ENCODE measurements at places on chromosomes 16 and 17.

DNA sequence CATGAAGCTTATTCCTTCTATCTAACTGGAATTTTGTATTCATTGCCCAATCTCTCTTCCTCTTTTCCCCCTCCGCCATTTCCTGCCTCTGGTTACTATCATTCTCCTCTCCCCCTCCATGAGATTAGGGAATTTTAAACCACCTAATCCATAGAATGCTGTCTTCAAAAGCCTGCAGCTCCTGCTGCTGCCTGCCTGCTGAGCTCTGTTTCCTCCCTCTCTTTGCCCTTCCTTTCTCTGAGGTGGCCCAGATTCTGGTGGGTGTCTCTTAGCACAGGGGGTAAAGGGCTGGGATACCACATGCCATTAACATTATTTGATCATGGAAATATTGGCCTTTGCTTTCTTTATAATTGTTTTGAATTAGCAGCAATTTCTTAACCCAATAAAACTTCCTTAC is 241.6 kb downstream of the CNTNAP4 start:
- DNase-seq = no peak

GRCh38 chr16:30874244-30874820 is 19.5 kb downstream of the BCL7C start:
- DNase-seq = no peak

GRCh38 chr16:85384833-85385462 is 228.2 kb upstream of the GSE1 start:
- no peak for DNase-seq

GRCh38 chr16:66503030-66503429 is 46.9 kb downstream of the TK2 start:
- no peak for DNase-seq

DNA sequence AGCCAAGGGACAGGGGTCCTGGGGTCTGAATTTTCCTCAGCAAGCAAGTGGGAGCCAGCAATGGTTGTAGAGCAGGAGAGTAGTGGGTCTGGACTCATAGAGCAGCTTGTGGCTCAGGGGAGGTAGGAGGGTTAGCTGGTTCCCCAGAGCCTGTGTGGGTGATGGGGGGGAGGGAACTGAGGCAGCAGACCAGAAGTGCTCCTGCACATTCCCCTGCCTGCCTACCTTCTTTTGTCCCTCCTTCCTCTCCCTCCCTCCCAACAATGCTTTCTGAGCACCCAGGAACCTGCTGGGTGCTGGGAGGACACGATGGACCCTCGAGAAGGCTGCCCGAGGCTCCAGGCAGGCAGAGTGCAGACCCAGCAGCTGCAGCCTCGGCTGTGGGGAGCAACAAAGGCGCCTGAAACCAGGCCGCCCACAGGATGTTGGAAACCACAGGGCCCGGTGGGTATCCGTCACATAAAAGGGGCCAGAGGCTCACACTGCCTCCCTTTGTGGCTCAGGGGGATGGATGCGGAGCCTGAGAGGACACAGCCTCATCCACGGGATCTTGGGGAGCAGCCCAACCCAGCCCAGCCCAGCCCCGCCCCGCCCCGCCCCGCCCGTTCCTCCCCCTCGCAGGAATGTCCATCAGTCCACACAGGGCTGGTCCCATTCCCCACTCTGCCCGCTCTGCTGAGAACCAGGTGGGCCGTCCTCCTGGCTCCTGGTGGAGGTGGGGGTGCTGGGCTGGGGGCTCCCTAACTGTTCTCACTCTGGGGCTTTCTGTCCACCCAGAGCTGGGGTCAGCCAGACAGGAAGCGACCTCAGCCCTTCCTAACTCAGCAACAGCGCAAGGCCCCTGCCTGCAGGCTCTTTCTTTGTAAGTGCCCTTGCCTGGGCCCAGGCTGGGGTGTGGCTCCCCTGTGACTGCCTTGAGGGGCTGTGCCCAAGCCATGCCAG is 1.7 kb upstream of the NLRC3 start:
- peak; percentile 64 for DNase-seq

GRCh38 chr17:77613627-77614026 is 344.9 kb upstream of the TNRC6C start:
- DNase-seq = no peak

Measured in GM18507 (cell line).